ENCODE measurements at places on chromosomes 1 and 21.

- DNase-seq: no peak
Observed at GRCh38 chr1:94898491-94899385, 28.2 kb downstream of the CNN3 start.

GRCh38 chr1:180586671-180587155, 27.9 kb downstream of the OVAAL start:
- peak; percentile 12 for DNase-seq

DNA sequence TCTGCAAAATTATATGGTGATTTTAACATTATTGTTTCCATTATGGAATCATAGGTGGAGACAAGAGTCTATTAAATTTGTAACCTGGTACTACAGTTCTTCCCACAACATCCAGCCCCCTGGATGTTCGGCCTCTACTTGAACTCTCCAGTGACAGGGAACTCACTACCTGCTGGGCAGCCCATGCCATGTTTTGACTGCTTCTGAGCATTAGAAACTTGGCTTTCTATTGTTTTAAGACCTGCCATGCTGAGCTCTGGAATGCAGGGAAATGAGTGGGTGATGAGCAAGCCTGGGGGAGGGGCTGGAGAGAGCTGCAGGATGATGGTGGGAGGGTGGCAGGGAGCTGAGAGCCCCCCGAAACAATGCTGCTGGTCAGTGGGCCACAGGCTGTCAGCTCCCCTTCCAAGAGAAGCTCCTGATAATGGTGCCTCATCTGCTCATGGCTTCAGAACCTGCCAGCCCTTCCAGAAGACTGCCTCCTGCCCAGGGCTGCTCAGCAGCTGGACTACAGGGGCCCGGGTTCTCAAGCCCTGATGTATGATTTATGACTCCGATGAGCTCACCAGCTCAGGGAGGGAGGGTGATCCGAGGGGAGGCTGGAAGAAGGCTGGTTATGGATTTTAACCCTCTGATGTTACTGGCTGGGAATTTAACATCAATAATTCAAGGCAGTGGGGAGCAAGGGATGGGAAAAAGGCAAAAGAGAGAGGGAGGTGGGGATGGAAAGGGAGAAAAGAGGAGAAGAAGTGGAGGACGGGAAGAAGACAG, 205.0 kb downstream of the HIVEP3 start:
- DNase-seq: no peak

DNA sequence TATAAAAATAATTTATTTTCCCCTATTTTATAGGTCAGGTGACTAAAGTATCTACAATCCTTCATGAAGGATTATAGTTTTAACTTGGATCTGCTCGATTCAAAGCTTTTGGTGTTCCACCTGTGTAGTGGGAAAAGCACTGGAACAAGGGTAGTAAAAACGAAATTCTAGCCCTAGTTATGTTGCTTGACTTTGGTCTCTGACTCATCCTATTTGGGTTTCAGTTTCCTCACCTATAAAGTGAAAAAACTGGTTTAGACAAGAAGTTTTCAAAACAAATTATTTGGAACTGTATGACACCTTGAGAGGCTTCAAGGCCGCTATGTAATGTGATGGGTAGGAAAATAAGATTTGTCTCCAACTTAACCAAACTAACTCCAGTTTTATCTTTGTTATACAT, 505.2 kb upstream of the ZRANB2 start:
- DNase-seq: no peak

GRCh38 chr1:29338908-29339575, 102.7 kb downstream of the PTPRU start:
- no peak for DNase-seq

- DNase-seq: no peak
Observed at GRCh38 chr1:178659789-178660208, 65.2 kb upstream of the RALGPS2 start.

GRCh38 chr1:9455487-9456234, 83.6 kb upstream of the SLC25A33 start:
- DNase-seq: peak; percentile 86

- no peak for DNase-seq
Observed at GRCh38 chr1:218211241-218211640, 73.9 kb upstream of the RRP15 start.

DNA sequence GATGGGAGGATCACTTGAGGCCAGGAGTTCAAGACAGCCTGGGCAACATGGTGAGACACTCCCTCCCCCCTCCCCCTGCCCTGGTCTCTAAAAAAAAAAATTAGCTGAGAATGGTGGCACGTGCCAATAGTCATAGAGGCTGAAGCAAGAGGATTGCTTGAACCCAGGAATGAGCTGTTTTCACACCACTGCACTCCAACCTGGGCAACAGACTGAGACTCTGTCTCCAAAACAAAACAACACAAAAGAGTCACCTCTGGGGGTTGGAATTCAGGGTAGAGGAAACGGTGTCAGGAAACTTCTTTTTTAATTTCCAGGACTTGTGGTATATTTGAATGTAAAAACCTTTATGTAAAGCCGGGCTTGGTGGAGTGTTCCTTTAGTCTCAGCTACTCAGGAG, 43.2 kb downstream of the RHOU start:
- no peak for DNase-seq

DNA sequence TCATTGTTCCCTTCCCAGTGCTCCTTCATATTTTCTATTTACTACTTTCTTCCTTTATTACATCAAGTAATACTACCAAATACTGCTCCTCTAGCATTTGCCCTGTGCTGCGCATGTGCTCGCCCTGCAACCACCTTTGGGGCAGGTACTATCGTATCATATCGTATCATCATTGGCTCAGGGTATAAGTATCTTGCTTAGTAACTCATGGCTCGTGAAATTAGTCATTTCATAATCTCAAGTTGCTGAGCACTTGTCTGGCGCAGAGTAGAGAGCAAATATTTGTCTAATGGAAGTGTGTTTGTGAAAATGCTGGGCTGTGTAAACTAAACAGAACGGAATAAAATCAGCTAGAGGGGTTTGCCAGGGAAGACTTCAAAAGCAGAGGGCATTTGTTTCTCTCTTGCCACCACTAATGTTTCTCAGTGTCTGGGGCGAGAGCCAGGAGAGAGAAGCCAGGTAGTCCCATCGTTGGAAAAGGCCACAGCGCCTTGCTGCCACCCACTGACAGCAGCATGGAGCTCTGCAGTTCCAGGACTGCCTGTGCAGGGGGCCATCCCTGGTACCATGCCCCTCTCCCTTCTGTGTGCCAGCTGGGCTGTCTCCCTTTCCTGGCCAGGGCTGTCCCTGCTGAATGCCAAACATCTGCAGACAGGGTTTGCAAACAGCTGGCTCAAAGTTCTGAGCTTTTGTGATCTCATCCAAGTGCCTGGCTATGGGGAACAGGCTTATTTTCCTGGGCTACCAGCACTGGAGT, 20.0 kb upstream of the CPT2 start:
- DNase-seq: no peak

DNA sequence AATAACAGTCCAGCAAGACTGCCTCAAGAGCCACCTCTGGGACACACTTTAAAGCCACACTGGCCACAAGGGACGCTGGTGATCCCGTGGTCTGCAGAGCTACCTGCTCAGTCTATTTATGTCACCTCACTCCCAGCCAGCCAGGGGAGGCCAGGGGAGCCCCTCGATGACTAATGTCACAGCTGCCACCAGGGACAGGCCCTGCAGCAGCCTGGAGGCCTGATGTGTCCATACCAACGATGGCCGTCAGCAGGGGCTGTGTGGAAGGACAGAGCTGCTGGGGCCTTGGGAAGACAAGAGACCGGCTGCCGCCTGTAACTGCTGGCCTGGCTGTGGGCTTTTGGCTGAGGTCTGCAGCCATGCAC, 71.0 kb downstream of the SIK1 start:
- no peak for DNase-seq

DNA sequence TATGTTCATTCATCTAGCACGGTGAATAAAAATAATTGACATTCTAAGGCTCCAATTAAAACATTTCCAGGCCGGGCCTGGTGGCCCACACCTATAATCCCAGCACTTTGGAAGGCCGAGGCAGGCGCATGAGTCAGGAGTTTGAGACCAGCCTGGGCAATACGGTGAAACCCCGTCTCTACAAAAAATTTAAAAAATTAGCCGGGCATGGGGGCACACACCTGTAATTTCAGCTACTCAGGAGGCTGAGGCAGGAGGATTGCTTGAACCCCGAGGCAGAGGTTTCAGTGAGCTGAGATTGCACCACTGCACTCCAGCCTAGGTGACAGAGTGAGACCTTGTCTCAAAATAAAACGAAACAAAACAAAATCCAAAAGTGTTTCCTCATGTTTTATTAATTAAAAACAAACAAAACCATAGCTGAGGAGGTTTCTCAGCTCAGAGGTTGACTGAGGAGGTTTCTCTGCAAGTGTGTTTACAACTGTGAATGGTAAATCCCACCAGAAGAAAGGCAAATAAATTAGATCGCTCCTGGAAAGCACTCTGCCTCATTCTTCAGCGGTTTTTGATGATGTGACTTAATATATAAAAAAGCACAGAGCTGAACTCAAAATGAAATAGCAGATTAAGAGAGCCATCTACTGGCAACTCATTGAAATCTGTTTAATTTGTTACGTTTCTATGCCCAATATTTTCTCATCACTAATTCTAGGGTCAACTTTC, 37.7 kb upstream of the ATG4C start:
- no peak for DNase-seq

- DNase-seq: no peak
Observed at GRCh38 chr1:119962296-119962968, 66.1 kb upstream of the ADAM30 start.

GRCh38 chr1:21888500-21888899, 48.6 kb downstream of the HSPG2 start:
- no peak for DNase-seq

DNA sequence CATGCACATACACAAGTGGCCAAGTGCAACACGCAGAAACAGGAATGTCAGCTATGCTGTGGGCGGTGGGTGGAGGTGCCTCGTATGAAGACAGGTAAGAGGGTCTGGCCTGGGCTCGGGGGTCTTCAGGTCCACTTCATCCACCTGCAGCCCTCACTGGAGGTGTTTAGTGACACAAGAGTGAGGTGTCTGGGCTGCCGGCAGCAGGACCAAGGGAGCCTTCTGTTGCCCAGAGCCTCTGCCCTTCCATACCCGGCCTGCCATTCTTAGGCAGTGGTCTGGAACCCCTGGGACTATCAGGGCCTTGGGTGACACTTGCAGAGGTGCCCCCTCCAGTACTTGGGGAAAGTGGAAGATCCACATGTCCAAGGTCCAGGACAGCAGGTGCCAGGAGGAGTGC, 21.7 kb upstream of the ACTRT2 start:
- no peak for DNase-seq

GRCh38 chr1:41738006-41738405, 180.7 kb downstream of the HIVEP3 start:
- DNase-seq: no peak

DNA sequence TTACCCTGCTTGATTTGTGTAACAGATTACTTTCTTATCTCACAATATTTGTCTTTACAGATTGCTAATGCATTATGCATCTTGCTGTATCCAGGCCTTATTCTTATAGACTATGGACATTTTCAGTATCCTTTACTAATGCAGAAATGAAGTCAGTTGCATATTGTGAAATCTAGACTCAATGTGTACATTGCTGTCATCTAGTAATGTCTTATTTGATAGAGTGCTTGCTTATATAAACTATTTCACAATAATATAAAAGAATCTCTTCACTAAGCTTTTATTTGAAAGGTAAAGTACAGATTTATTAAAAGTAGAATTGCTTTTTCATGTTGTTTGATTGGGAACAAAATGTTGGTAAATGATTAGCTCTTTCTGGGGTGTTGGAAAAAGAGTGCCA, 39.6 kb downstream of the ALG6 start:
- no peak for DNase-seq

DNA sequence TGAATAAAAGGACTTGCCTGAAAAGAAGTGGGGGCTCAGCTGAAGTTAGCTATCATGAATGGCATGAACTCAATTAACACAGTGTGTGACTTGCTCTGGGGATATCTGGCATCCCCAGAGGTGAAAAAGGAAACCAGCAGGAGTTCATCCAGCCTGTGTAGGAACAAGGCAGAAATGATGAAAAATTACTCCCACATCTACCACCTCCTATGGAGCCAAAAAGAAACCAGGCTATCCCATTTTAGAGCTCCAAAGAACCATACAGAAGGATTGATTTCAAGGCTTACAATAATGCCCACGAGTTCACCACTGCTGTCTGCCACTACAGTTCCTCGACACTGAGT, 25.3 kb downstream of the TP53BP2 start:
- DNase-seq: no peak

DNA sequence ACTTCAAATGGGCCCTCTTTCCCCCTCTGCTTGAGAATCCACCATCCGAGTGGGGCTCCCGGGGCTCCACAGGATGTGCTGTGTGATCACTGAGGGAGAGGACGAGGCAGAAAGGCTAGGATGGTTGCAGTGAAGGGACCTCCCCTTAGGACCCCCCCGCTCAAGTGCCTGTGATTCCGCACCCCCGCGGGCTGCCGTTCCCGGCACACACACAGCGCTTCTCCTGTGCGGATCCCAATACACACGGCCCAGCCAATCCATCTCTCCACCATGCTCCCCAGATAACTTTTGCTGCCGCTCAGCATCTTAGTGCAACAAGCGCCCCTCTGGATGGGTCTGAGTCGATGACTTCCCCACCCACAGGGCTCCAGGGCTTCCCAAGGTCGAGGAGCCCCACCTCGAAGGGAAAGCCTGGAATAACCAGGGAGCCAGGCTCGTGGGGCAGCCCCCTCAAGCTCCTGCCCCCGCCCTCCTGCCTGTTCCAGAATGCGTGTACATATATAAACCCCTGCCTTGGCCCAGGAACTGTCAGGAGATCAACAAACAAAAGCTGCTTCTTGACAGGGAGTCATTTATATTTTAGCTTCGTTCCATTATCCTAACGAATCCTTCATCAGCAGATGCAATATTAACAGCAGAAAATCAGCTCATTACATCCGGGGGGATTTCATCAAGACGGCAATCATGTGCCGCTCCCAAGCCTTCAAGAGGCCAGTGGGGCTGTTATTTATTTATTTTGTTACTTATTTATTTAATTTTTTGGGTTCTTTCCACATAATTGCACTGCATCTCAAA, 83.7 kb downstream of the CASZ1 start:
- DNase-seq: no peak

- DNase-seq: no peak
Observed at GRCh38 chr1:219432191-219432606, 180.7 kb downstream of the ZC3H11B start.

Measured in DND-41 (cell line).